ENCODE measurements at places on chromosomes 16 and 17.

- no peak for DNase-seq
These were observed 16.0 kb upstream of the SP6 start for GRCh38 chr17:47866941-47867340.

DNA sequence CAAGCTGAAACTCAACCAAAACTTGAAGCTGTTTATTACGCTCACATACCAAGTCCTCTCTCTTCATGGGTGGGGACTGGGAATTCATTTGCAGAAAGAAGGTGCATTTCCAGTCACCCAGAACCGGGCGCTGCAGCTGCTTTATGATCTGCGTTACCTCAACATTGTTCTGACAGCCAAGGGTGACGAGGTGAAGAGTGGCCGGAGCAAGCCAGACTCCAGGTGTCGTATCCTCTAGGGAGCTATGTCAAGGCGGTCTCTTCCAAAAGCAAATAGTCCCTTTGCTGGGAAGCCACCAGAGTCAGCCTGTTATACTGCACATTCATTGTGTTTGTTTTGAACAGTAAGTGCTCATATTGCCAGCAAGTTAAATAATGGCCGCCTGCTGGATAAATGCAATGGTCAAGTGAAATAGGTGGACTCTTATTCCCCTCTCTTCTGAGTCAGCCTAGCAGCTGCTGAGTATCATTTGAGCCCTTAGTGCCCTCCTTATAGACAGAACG is 12.7 kb downstream of the COG1 start:
- no peak for DNase-seq

DNA sequence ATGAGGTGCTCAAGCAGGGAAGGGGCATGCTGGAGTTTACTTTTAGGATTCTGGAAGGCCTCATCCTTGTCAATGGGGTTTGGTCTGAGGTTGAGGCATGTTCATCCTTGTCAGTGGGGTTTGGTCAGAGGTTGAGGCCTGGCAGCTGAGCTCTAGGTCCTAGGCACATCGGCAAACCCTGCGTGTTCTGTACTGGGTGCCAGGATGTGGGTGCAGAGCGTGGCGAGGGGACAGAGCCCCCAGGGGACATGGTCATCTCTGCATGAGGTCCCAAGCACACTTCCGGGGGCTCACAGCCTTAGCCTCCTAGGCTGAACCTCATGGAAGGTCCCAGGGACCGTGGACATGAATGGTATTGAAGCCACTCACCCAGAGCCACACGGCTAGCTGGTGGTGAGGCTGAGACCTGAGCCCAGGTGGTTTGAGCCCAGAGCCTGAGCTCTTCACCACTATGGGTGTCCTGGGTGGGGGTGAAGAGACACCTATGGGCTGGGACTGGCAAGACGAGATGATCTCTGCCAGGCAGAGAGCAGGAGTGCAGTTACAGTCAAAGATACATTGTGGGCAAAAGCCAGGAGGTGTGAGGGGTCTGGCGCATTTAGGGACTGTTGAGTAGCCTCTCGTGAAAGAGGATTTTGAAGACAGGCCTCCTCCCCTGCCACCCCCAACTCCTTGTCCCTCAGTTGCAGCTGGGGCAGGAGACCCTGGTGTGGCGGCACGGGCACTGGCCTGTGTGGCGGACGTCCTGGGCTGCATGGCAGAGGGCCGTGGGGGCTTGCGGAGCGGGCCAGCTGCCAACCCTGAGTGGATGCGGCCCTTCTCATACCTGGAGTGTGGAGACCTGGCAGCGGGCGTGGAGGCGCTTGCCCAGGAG is 19.3 kb downstream of the FCSK start:
- no peak for DNase-seq

DNA sequence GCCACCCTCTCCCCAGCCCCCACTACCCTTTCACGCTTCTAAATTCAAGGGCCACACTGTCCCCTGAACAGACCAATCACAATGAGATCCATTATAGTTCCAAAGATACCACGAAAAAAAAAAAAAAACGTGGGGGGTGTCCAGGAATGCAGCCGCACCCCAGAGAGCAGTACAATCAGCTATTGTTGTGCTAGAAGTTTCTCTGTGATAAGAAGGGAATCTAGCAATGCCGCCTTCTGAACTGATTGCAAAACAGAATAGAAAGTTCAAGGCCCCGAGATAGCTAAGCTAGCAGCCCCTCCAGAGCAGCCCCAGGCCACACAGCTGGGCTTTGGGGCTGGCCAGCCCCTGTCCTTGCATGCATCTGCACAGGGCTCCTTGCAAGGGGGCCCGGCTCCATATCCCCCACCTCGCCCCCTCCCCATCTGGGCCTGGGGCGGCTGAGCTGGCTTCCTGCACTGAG is 86.9 kb upstream of the CBX4 start:
- no peak for DNase-seq

- no peak for DNase-seq
These were observed 2.5 kb downstream of the ITGAX start for GRCh38 chr16:31357324-31358109.

DNA sequence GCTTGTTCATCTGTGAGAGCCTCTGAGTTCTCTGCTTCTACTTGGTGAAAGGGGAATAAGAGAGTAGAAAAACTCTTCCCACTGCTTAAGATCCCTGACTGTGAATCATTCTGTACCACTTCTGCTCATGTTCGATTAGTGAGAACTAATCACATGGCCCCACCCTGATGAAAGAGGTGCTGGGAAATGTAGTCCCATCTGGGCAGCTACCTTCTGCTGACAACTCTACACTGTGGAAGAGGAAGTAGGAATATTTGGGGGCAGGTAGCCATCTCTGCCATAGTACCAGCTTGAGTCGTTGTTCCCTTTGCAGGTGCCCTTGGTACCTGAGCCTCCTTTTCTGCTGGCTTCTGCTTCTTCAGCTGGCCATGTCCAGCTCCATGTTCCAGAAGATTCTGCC is 29.9 kb downstream of the NKD1 start:
- no peak for DNase-seq

All from stimulated activated CD4-positive, alpha-beta T cell treated with anti-CD3 and anti-CD28 coated beads, Interleukin-1b, Interleukin-23, amount 100 ng/mL, for 1 hour (primary cell).